Activated CD4-positive, alpha-beta T cell treated with anti-CD3 and anti-CD28 coated beads, Interleukin-2, amount 10 ng/mL, durations not matched to agents 24 days and 14 days (primary cell): ENCODE measurements at places on chromosomes 4 and X. TPM values are rescaled to one million over a fixed set of nuclear protein-coding genes. Genes with fewer than 3 reads are reported as not detected.

GRCh38 chr4:73387552-73387951 is 16.5 kb upstream of the ALB start:
- no peak for DNase-seq

GRCh38 chr4:123750044-123750443 is 353.4 kb downstream of the SPRY1 start:
- no peak for DNase-seq

SRPX gene
- total RNA-seq = not detected in 2 replicates

PLXNA3 gene
- total RNA-seq = 48.3 and 55.9 TPM in 2 replicates
